Liver (tissue), 10 donors: ENCODE measurements at places on chromosomes 13 and 19. TPM values are rescaled to one million over a fixed set of nuclear protein-coding genes. Genes with fewer than 3 reads are reported as not detected.

The LILRB2 gene
- total RNA-seq = 5.7 TPM

DNA sequence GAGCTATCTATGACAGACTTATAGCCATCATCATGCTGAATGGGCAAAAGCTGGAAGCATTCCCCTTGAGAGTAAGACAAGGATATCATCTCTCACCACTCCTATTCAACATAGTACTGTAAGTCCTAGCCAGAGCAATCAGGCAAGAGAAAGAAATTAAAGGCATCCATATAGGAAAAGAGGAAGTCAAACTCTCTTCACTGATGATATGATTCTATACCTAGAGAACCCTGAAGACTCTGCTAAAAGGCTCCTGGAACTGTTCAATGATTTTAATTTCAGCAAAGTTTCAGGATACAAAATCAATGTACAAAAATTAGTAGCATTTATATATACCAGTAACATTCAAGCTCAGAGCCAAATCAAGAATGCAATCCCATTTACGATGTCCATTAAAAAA, 21.7 kb upstream of the C1QTNF9B start:
- H3K4me1 ChIP-seq = no peaks in the 10 kb centered on the region
- no peak overlapping the region for H3K27ac ChIP-seq
- DNase-seq = no peak
- H3K36me3 ChIP-seq = no peaks in the 10 kb centered on the region
- no peak overlapping the region for H3K4me3 ChIP-seq
- H3K27me3 ChIP-seq = peaks cover 4% of the 10 kb centered on the region

DNA sequence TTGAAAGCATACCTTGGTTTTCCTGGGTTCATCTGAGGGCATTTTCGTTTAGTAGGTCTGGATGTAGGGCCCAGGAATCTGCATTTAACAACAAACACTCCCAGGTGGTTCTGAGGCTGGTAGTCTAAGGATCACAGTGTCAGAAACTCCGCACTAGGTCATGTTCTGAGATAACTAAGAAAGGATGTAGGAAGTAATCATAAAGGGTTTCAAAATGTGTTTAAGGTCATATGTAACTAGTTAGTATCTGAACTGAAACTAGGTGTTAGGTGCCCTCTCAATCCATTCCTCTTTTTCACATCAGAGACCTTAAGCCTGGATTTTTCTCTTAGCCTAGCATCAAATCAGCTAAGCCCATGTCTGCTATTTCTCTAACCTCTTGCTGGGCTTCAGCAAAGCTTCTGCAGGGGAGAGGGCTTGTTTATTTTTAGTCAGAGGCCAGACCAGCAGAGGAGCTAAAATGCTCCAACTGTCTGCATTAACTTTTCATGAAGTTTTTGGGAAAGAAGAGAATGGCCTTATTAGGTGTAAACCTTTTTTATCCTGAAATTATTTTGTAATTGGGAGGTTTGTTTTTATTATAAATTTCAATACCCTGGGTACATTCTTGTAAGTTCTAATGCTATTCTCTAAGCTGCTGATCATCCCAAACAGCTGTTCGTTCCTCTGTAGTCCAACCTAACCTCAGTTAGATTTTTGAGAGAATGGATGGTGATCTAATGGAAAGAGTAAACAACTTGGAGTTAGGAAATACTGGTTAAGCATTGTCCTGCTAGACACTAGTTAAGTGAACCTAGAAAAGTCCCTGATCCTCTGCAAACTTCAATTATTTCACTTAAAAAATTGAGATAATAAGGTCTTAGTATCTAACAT, 262.8 kb upstream of the RFC3 start:
- no peak overlapping the region for H3K4me3 ChIP-seq
- DNase-seq = no peak
- H3K27ac ChIP-seq = no peak overlapping the region
- H3K36me3 ChIP-seq = no peaks in the 10 kb centered on the region
- no peaks in the 10 kb centered on the region for H3K27me3 ChIP-seq

- no peak overlapping the region for H3K4me3 ChIP-seq
- no peaks in the 10 kb centered on the region for H3K36me3 ChIP-seq
- no peaks in the 10 kb centered on the region for H3K27me3 ChIP-seq
- no peak overlapping the region for H3K27ac ChIP-seq
Measured at GRCh38 chr19:55284405-55285058, 735 bp downstream of the BRSK1 start.

GRCh38 chr13:101433895-101434294, 17.6 kb upstream of the NALCN start:
- no peak overlapping the region for H3K27ac ChIP-seq
- H3K27me3 ChIP-seq = peaks cover 15% of the 10 kb centered on the region
- DNase-seq = no peak
- no peaks in the 10 kb centered on the region for H3K4me1 ChIP-seq
- no peaks in the 10 kb centered on the region for H3K36me3 ChIP-seq

The ZNF429 gene
- 10.1 TPM for total RNA-seq

The ZNF562 gene
- 13.6 TPM for total RNA-seq

DNA sequence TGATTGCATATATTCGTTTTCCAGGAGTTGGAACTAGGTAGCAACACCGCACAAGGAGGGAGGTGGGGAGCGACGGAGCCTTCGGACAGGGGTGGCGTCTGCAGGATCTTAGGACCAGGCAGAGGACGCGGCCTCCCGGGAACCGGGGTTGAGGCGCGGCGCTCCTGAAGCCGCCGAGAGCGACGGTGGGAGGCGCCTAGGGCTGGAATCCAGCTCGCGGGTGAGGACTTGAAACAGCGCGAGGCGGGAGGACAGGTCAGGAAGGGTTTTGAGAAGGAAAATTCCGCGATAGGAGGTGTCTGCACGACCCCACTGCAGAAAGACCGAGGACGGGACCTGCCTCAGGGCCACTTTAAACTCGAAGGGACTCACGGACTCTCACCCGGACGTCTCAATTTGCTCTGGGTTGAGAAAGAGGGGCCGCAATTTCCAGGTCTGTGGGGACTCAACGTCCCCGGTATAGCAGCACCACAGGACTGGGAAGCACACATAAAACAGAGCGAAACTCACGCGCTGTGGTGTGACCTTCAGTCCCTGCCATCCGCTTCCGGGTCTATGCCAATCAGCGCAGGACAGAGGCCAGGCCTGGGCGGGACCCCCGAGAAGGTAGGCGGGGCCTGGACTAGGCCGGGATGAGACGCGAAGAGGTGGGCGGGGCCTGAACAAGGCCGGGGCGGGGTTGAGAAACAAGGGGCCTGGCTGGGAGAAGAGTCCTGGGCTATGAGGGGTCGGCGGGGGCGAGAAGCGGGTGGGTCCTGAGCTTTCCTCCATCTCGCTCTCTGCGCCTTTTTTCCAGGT, at the start of gene ZNF320:
Gene ZNF320, minus strand, starts transcription at position 498 of the 798 bp plus-strand sequence. CDS start 7,380 bp downstream, outside the sequence.
- peak within 1 kb of the TSS; percentile 63 for H3K4me3 ChIP-seq
- peak; percentile 97 for DNase-seq
- no peaks in the 10 kb centered on the region for H3K27me3 ChIP-seq

DNA sequence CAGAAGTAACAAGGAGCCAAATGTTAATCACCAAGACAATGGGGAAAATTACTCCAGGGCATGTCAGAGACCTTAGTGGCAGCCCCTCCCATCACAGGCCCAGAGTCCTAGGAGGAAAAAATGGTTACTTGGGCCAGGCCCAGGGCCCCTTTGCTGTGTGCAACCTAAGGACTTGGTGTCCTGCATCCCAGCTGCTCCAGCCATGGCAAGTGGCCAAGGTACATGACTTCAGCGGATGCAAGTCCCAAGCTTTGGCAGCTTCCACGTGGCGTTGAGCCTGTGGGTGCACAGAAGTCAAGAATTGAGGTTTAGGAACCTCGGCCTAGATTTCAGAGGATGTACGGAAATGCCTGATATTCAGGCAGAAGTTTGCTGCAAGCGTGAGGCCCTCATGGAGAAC, 46.7 kb downstream of the OR10H4 start:
- no peak for DNase-seq
- no peaks in the 10 kb centered on the region for H3K36me3 ChIP-seq
- no peak overlapping the region for H3K27ac ChIP-seq

- H3K4me3 ChIP-seq = no peak overlapping the region
- H3K36me3 ChIP-seq = no peaks in the 10 kb centered on the region
- no peak overlapping the region for H3K27ac ChIP-seq
- no peaks in the 10 kb centered on the region for H3K4me1 ChIP-seq
- H3K27me3 ChIP-seq = no peaks in the 10 kb centered on the region
Measured at GRCh38 chr13:72074663-72075062, 207.7 kb upstream of the DACH1 start.

GRCh38 chr13:20461481-20461859, 64.2 kb downstream of the CRYL1 start:
- no peak overlapping the region for H3K27ac ChIP-seq
- H3K4me1 ChIP-seq = no peaks in the 10 kb centered on the region
- no peaks in the 10 kb centered on the region for H3K27me3 ChIP-seq

The ZSCAN18 gene
- total RNA-seq = 13.1 TPM

GRCh38 chr19:55086730-55087541, 11.3 kb downstream of the EPS8L1 start:
- peak; percentile 72 for DNase-seq
- no peak overlapping the region for H3K27ac ChIP-seq
- H3K36me3 ChIP-seq = no peaks in the 10 kb centered on the region
- H3K27me3 ChIP-seq = no peaks in the 10 kb centered on the region
- peaks cover 6% of the 10 kb centered on the region for H3K4me1 ChIP-seq
- H3K4me3 ChIP-seq = no peak overlapping the region

- H3K27me3 ChIP-seq = no peaks in the 10 kb centered on the region
- DNase-seq = no peak
- H3K4me1 ChIP-seq = peaks cover 19% of the 10 kb centered on the region
Measured at GRCh38 chr13:40406405-40407120, 259.9 kb downstream of the FOXO1 start.

GRCh38 chr19:55585658-55586339, 5.2 kb upstream of the ZNF579 start:
- no peak overlapping the region for H3K27ac ChIP-seq
- no peaks in the 10 kb centered on the region for H3K27me3 ChIP-seq
- DNase-seq = peak; percentile 60
- H3K4me3 ChIP-seq = no peak overlapping the region
- H3K4me1 ChIP-seq = peaks cover 37% of the 10 kb centered on the region

The ANKRD24 gene
- 0.28 TPM for total RNA-seq

The KIR3DL2 gene
- total RNA-seq = 0.08 TPM

- H3K27ac ChIP-seq = no peak overlapping the region
- H3K4me3 ChIP-seq = no peak overlapping the region
- no peaks in the 10 kb centered on the region for H3K4me1 ChIP-seq
- H3K36me3 ChIP-seq = no peaks in the 10 kb centered on the region
Measured at GRCh38 chr19:19602136-19602712, 16.3 kb downstream of the PBX4 start.

DNA sequence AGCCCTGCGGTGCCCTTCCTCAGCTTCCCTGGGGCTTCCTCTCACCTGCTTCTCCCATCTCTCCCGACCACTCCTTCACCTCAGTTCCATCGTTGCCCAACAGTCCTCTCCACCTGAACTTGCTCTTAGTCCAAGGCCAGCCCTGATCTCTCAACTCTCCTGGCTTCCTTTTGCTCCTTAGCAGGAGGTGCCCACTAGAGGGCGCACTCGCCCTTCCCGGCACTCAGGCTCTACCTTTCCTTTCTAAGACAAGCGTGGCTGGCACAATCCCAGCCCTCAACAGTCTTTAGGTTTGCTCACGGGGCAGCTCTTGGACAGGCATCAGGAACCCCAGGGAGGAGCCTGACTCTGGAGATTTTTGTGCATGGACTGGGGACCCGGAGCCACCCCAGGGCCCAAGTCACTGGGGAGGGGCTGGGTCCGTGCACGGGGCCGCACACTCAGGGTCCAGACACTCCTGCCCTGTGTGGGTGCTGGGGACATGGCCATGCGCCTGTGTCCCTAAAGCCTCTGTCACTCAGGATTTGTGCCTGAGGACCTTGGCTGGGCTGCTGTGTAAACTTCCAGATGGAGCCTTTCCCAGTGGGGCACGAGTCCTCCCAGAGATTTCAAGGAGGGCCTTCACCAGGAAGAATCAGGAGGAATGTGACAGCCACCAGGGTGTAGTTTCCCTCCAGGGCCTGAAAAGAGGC, 12.1 kb upstream of the CEACAM8 start:
- H3K4me1 ChIP-seq = no peaks in the 10 kb centered on the region
- no peak overlapping the region for H3K27ac ChIP-seq
- H3K27me3 ChIP-seq = peaks cover 4% of the 10 kb centered on the region
- H3K36me3 ChIP-seq = no peaks in the 10 kb centered on the region
- no peak overlapping the region for H3K4me3 ChIP-seq
- DNase-seq = no peak

The UBAC2 gene
- total RNA-seq = 42.3 TPM

The RXFP2 gene
- total RNA-seq = not detected

The MBD3L4 gene
- not detected for total RNA-seq

- DNase-seq = no peak
- H3K36me3 ChIP-seq = no peaks in the 10 kb centered on the region
- H3K27ac ChIP-seq = no peak overlapping the region
- no peaks in the 10 kb centered on the region for H3K27me3 ChIP-seq
- no peak overlapping the region for H3K4me3 ChIP-seq
Measured at GRCh38 chr13:80555796-80556678, 215.1 kb upstream of the SPRY2 start.

- H3K4me1 ChIP-seq = peaks cover 29% of the 10 kb centered on the region
Measured at GRCh38 chr13:27425918-27426630, 1.7 kb downstream of the GTF3A start.

DNA sequence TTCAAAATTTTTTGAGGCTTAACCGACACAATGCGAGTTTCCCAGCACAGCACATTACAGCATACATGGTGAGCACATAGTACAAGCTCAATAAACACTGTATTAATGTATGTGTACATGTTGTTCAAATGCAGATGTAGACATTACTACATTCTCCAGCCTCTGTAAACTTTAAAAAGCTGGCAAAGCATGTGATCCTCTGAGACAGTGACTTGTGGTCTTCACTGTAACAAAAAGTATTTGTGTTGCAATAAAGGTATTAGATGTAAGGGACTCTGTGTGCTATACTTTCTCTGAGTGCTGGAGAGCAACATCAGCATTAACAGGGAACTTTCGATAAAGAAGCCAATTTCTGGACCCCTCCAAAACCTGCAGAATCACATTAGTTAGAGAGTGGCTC, 46.4 kb upstream of the ZNF254 start:
- no peak overlapping the region for H3K27ac ChIP-seq
- H3K4me3 ChIP-seq = no peak overlapping the region
- no peak for DNase-seq
- H3K36me3 ChIP-seq = peaks cover 2% of the 10 kb centered on the region
- H3K4me1 ChIP-seq = peaks cover 3% of the 10 kb centered on the region

The COX7A1 gene
- total RNA-seq = 0.17 TPM

DNA sequence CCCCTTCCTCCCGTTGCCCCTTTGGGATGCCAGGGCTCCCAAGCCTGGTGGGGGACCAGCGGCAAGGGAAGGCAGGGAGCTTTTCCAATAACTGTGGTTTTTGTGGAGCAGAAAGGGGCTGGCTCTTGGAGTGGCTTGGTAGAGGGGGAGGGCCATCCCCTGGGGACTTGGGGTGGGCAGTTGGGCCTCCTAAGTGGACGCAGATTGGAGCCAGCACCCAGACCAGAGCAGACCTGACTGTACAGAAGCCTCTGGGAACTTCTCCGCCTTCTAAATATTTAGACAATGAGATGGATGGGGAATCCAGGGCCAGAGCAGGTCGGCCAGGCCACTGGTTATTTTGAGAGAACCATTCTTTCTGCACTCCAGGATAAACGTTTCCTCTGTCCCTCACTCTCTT, 4.2 kb downstream of the PTGIR start:
- H3K27me3 ChIP-seq = no peaks in the 10 kb centered on the region
- H3K4me1 ChIP-seq = no peaks in the 10 kb centered on the region
- H3K27ac ChIP-seq = peak overlapping the region; percentile 35

- H3K4me1 ChIP-seq = no peaks in the 10 kb centered on the region
- no peak for DNase-seq
- H3K27me3 ChIP-seq = no peaks in the 10 kb centered on the region
- H3K36me3 ChIP-seq = no peaks in the 10 kb centered on the region
- H3K4me3 ChIP-seq = no peak overlapping the region
- no peak overlapping the region for H3K27ac ChIP-seq
Measured at GRCh38 chr19:14950421-14950820, 9.1 kb downstream of the OR7C2 start.

- no peak for DNase-seq
- no peak overlapping the region for H3K27ac ChIP-seq
- H3K27me3 ChIP-seq = peaks cover 4% of the 10 kb centered on the region
Measured at GRCh38 chr19:30551271-30551670, 179.1 kb downstream of the ZNF536 start.
